ENCODE measurements at places on chromosomes 12 and 14.
A peak's percentile ranks its signal among the peaks of the same experiment; 100 is the strongest.

DNA sequence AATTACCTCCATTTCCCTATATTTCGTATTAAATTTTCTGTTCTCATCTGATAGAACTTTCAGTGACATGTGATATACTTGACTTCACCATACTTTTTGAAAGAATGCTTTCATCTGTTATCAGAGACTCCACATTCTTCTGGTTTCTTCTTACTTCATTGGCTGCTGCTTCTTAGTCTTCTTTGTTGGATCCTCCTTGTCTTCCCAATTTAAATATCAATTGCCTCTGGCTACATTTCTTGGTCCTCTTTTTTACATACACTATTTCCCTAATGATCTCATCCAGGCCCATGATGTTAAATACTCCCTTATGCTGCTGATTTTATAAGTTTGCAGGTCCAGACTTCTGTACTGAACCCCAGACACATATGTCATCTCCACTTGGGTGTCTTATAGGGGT, 22.0 kb downstream of the OR5AU1 start:
- H3K36me3 ChIP-seq, result no peaks in the 10 kb centered on the region
- H3K4me3 ChIP-seq, result no peak overlapping the region
- no peaks in the 10 kb centered on the region for H3K4me1 ChIP-seq
- no peaks in the 10 kb centered on the region for H3K27me3 ChIP-seq
- no peak for DNase-seq

DNA sequence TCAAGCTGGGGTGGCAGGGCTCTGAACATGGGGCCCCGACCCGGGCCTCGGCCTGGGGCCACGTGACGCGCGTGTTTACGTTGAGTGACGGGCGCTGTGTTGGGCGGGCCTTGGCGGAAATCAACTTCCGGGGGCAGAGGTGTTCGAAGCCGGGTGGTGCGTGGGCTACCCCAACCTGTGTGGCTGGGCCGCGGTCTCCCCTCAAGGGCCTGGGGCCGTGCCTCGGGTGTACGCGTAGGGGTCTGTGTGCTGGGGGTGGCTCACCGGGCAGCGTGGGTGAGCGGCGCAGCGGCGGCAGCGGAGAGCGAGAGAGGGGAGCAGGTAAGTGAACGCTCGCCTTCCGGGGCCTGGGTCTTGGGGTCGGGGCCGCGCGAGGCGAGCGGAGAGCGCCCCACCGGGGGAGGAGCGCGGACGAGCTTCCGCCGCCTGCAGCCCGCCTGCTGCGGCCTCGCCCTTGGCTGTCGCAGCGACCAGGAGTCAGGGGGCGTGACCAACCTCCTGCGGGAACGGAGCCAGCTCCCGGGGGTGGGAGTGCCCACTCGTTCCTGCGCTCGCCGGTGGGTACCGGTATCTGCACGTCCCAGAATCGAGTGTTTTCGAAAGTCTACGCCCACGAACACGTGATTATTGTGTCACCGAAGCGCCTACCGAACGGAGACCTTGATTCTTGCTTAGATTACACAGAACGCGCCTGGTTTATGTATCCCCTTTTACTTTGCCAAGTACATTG, at the start of gene CCDC91:
TSS of gene CCDC91 (plus strand) at position 136 of the 730 bp plus-strand sequence. CDS start 66,760 bp downstream, outside the sequence.
- peaks cover 19% of the 10 kb centered on the region for H3K36me3 ChIP-seq
- peak; percentile 86 for DNase-seq
- peak within 1 kb of the TSS; percentile 99 for H3K27ac ChIP-seq
- peaks cover 43% of the 10 kb centered on the region for H3K4me1 ChIP-seq

DNA sequence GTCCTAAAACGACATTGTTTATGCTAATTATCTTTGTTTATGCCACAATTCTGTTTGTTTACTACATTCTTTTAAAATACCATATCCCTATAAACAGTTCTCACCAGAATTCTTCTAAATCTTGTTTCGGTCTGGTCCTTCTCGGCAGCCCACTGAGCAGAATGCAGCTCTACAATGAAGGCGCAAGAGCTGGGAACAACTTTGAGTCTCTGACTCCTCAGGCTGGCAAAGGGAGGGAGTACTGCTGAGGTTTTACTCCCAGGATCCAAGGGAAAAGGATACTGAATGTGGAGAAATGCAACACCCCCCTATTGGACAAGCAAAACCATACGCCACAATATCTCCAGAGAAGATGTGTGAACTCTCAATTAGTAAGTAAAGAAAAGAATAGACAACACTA, 5.4 kb downstream of the SOX5 start:
- H3K27me3 ChIP-seq, result no peaks in the 10 kb centered on the region
- H3K4me1 ChIP-seq, result no peaks in the 10 kb centered on the region
- H3K4me3 ChIP-seq, result no peak overlapping the region
- no peak overlapping the region for H3K27ac ChIP-seq
- no peaks in the 10 kb centered on the region for H3K36me3 ChIP-seq

DNA sequence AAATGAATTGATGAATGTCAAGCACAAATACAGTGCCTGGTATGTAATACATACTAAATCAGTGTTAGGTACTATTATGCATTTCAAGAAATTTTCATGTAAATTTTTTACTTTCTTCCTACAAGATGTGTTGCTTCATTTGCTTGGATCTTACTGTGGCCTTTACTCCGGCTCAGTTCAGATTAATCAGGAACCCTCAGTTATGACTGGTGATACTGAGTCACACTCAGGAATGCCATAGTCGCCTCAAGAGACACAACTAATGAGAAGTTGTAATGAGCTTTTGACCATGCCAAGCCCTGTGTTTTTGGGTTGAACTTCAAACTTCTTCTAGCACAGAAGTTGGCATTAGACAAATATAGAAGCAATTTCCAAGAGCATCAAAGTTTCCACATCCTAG, 96.0 kb downstream of the TGFB3 start:
- H3K36me3 ChIP-seq, result peaks cover 6% of the 10 kb centered on the region
- no peak overlapping the region for H3K4me3 ChIP-seq
- H3K4me1 ChIP-seq, result no peaks in the 10 kb centered on the region
- no peak for DNase-seq
- H3K27ac ChIP-seq, result no peak overlapping the region

DNA sequence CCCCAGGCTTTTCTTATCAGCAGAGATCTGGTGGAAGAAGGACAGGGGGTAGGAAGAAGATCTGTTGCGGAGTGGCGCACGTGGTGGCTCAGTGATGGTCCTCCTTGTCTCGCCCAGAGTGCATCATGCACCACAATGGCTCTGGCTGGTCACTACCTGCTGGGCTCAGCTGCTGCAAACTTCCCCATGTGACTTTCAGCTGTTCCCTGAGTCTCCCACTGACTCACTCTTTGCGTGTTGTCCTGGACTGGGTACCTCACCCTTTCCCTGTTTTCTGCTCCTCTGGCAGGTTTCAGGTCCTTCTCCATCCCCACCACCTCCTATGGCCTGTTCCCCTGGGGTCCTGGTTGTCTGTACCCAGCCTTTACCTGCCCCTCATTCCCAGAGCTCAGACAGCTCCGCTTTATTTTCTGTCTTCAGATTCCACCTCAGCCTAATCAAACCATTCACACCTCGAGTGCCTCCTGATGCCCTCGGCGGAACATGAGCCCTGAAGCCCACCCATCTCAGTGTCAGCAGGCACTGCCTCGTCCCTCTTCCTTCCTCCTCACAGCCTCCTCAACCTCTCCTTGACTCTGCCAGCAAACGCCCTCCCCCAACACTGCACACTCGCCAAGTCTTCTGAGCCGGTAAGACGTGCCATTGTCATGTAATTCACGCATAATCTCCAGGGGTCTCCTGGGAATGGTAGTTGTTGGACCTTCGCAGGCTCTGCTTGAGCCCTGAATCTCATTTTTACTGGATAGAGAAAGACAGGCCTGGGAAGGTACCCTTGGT, 1.8 kb downstream of the C1R start:
- no peak overlapping the region for H3K27ac ChIP-seq
- peaks cover 13% of the 10 kb centered on the region for H3K27me3 ChIP-seq
- no peak for DNase-seq
- H3K4me1 ChIP-seq, result peaks cover 6% of the 10 kb centered on the region
- H3K36me3 ChIP-seq, result no peaks in the 10 kb centered on the region
- H3K4me3 ChIP-seq, result no peak overlapping the region

DNA sequence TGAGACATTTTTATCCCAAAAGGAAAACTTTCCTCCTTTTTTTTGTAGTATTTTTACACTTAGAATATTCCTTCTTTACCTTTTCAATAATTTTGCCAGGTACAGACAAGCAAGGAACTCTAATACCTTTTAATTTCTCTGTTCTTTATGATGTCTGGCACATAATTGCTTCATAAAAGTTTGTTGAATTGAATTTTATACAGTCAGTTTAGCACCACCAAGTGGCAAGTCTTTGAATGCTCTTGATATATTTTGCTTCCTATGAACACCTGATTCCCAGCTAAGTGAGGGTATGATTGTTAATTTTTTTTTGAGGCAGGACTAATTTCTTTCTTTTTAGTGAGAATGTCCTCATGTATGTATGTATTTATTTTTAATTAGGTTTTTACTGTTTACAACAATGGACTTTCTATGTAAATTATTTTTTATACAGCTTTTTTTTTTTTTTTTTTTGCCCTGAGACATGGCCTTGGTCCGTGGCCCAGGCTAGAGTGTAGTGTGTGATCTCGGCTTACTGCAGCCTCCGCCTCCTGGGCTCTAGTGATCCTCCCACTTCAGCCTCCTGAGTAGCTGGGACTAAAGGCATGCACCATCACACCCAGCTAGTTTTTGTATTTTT, 6.9 kb downstream of the TBC1D15 start:
- no peak overlapping the region for H3K4me3 ChIP-seq
- H3K4me1 ChIP-seq, result peaks cover 12% of the 10 kb centered on the region
- no peak for DNase-seq
- H3K27ac ChIP-seq, result no peak overlapping the region
- no peaks in the 10 kb centered on the region for H3K36me3 ChIP-seq

DNA sequence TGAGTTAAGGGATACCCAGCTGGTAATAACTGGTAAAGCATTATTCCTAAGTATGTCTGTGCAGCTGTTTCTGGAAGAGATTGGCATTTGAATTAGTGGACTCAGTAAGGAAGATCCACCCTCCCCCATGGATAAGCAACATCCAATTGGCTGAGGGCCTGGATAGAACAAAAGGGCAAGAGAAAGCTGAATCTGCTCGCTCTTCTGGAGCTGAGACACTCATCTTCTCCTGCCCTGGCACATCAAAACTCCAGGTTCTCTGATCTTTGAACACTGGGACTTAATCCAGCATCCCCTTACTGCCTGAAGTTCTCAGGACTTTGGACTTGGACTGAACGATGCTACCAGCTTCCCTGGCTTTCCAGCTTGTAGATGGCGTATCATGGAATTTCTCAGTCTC, 63.1 kb upstream of the CNOT2 start:
- peaks cover 8% of the 10 kb centered on the region for H3K36me3 ChIP-seq
- DNase-seq, result no peak
- no peak overlapping the region for H3K4me3 ChIP-seq
- H3K4me1 ChIP-seq, result no peaks in the 10 kb centered on the region
- peaks cover 17% of the 10 kb centered on the region for H3K27me3 ChIP-seq

GRCh38 chr12:107684029-107684795, 1.4 kb upstream of the PWP1 start:
- H3K27ac ChIP-seq, result peak overlapping the region; percentile 99
- peaks cover 7% of the 10 kb centered on the region for H3K36me3 ChIP-seq
- H3K4me1 ChIP-seq, result peaks cover 20% of the 10 kb centered on the region
- no peaks in the 10 kb centered on the region for H3K27me3 ChIP-seq
- no peak for DNase-seq

DNA sequence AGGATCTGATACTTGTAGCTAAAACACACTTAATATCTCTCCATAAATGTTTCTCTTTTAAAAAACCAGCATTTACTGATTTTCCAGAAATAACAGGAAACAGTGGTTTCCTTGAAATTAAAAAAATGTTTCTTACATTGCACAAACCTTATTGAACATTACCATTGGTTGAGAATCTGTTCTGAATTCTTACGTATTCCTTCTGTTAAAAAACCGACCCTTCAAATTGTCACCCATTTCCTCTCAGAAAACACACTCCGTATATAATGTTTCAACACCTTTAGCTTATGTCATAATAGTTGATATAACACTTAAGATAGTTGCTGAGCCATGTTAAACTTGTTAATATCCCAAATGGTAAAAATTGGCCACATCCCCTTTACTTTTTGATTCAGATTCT, 51.2 kb downstream of the MSRB3 start:
- H3K27me3 ChIP-seq, result peaks cover 4% of the 10 kb centered on the region
- no peak overlapping the region for H3K4me3 ChIP-seq
- H3K36me3 ChIP-seq, result no peaks in the 10 kb centered on the region
- no peak overlapping the region for H3K27ac ChIP-seq
- DNase-seq, result no peak

GRCh38 chr12:109264095-109264942, 44.8 kb downstream of the FOXN4 start:
- H3K27me3 ChIP-seq, result no peaks in the 10 kb centered on the region
- no peak overlapping the region for H3K4me3 ChIP-seq
- DNase-seq, result no peak
- H3K36me3 ChIP-seq, result peaks cover 17% of the 10 kb centered on the region
- H3K4me1 ChIP-seq, result no peaks in the 10 kb centered on the region
- H3K27ac ChIP-seq, result no peak overlapping the region
